ENCODE measurements at places on chromosomes 5 and 9.
A peak's percentile ranks its signal among the peaks of the same experiment; 100 is the strongest.

- DNase-seq: no peak
Observed at GRCh38 chr9:124551472-124552272, 44.5 kb upstream of the NR5A1 start.

DNA sequence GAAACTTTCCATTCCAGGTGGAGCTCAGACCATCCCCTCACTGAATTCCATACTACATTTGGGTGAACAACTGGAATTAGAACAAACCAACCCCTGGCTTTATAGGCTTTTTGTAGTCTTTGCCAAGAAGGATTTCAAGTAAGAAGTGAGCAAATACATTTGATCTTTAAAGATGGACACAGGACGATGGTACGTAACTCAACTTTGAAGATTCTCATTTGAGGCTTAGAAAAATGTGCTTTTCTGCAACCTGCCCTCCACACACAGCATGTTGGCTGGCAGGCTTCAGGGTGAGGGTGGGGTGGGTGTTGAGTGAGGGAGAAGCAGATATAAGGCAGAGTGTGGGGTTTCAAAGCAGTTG lies 175.8 kb downstream of the DCP2 start:
- no peak for DNase-seq

DNA sequence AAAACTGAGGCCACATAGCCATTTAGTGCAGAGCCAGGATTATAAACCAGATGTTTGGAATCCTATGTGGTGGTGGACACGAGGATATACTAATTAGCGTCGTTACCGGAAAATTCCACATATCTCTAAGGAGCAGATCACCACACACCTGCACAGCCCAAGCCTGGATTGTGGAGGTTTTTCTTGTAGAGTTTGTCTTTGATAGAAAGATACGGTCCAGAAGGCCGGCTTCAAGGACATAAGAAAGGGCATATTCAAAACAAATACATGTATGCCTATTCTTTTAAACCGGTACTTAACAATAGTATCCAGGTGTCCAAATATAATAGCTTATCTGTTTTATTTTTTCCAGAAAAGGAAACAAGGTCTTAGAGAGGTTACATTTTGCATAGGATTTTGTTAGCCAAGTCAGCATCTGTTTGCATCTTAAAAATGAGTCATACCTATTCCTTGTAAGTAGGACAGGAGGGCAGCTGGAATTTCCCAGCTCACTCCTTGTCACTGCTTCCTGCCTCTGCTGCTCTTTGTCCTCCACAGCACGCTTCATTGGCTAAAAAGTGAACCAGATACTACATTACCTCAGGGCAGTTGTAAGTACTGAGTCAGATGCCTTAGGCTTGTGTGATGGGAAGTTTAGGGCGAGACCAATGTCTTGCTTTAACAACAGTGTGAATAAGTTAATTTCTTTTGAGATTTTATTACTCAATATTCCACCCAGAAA lies 3.6 kb downstream of the TMC1 start:
- DNase-seq: no peak

DNA sequence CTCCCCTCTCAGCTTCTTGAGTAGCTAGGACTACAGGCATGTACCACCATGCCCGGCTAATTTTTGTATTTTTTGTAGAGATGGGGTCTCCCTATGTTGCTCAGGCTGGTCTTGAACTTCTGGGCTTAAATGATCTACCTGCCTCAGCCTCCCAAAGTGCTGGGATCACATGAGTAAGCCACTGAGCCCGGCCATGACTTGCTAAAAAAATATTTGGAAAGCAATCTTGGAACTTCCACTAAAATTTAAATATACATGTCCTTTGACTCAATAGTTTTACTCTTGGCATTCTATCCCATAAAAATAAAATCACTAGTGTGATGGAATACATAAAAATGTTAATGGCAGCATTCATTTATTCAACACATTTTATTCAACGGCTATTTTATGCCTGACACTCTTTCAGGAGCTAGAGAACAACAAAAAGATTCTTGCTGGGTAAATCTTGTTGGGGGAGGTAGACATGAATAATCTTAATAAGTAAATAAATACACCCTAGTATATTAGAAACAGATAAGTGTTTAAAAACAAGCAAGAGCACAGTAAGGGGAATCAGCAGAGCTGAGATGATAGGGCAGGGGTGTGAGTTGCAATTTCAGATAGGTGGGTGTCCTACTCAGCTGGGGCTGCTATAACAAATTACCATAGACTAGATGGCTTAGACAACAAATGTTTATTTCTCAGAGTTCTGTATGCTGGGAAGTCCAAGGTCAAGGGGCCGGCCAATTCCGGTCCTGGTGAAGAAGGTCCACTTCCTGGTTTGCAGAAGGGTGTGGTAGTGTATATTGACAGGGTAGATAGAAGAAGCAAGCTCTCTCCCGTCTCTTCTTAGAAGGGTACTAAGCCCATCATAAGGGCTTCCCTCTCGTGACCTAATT lies 50.7 kb downstream of the KCNV2 start:
- no peak for DNase-seq

- no peak for DNase-seq
Observed at GRCh38 chr5:175747539-175748060, 89.7 kb downstream of the HRH2 start.

GRCh38 chr5:124436294-124436693 lies 310.1 kb downstream of the ZNF608 start:
- DNase-seq: no peak

GRCh38 chr9:83622433-83622938 lies 457 bp upstream of the IDNK start:
- no peak for DNase-seq

DNA sequence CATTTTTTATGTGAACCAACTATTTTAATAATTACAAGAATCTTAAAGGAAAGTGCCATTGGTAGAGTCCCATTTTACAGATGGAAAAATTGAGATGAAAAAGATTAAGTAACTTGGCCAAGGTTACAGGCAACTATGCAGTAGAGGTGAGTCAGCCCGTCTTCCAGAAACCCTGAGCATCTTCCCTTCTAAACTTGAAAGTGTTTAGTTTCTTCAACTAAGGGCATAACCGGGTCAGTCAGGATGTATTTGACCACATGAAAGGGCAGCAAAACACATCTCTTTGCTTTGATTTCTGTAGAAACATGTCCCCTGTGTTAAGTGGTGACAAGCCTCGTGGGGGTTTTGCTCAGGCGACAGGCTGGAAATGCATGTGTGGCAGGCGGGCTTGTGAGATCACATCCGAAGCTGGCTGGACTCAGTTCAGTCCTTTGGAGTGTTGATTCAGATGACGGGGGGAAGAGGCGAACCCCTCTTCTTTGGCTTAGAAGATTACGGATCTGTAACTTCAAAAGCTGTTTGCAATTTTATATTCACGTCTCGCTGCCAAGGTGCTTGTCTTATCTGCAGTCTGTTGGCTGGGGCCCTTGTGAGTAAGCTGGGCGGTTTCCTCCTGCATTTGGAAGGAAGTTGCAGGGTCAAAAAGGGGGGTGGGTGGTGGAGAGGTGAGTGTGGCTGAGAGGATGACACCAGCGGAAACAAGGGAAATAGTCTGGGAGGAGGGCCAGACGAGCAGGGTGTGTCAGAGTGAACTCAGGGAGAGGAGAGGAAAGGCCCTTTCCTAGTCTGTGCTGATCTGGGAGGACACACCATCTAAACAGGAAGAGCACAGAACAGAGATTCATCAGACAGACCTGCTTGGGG lies 78.9 kb upstream of the RPS23 start:
- DNase-seq: peak; percentile 29

DNA sequence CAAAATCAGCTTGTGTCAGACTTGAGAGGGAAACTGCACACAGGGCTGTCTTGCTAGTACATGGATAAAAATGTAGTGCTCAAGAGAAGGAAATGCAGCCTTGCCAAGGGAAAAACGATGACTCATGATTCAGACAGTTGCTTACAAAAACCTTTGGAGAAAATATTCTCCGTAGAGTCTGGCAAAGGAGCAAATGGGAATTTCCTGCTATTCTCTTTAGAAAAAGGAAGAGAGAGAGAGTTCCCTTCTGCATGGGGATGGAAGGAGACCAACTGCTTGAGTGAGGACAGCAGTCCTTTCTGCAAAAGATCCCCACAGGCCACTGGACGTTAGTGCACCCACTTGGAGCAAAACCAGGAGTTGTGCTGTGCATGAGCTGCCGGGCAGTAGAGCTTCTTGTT lies 7.6 kb downstream of the IFNB1 start:
- DNase-seq: no peak

DNA sequence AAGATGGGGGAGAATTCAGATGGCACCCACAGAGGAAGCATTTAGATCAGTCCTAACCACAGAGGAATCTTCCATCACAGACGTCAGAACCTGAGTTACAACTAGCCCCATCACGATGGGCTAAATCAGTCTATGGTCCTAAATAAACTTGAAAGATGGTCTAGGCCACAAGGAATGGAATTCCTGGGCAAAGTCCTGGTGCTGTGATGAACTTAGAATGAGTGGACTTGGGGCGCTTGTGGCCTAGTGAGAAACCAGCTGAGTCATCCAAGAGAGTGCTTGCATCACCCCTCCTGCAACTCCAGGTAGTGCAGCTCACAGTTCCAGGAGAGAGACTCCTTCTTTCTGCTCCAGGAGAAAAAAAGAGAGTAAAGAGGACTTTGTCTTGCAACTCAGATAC lies 722.9 kb upstream of the RGMB start:
- DNase-seq: no peak

GRCh38 chr5:103410172-103410571 lies 151.6 kb downstream of the MACIR start:
- DNase-seq: no peak

DNA sequence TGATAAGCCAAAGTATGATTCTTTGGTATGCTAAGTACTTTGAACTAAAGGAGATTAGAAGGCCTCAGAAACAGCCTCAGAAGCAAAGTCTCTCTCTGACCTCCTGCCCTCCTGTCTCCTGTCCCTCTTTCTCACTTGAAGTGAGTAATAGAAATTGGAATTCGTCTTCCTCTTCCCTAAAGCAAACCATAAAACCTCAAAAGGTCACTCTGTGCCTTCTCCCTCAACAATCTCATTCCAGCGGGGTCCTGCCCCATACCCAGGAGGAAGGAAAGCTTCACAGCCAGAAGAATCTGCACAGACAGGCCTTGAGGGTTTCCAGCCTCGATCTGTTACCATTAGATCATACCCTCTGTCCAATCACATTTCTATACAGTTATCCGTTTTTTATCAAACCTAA lies 87.8 kb downstream of the HAPLN1 start:
- no peak for DNase-seq

GRCh38 chr5:163825661-163826060 lies 320.2 kb downstream of the MAT2B start:
- no peak for DNase-seq

GRCh38 chr5:18764161-18764560 lies 1129.9 kb downstream of the TAF11L14 start:
- DNase-seq: no peak

DNA sequence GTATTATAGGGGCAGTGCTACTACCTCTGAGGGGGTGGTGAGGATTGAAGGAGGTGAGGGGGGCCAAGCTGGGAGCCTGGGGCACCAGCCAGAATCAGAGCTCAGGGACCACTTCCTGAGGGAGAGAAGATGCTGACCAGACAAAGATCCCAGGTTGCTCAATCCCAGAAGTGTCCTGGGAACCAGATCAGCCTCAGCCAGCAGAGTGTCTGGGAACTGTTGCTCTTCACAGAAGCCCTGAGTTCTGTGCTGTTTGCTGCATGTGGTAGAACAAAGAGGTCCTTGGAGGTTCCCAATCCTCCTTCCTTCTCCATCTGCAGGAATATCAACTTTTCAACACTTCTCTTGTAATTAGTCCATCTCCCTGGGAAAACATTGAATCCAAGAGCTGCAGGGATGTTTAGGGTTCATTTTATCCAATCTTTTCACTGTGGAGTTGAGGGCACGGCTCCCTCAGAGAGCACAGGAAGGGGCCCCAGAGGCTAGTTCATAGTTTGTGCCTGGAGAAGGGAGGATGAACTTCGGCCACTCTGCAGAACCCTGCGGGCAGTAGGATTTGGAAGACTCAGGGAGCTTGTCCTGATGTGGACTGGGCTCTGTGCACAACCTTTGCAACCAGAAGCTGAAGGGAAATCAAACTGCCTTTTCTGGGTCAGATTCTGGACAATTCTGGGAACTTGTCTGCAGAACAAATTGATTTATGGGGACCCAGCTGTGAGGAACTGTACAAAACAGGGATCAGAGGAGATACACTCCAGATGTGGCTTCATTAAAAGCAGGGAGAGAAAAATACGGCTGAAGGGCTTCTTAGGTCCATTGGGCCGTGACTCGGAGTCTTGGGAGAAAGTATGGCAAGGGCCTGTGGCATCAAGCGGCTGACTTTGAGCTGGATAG lies 57.1 kb downstream of the GALNT12 start:
- DNase-seq: no peak

GRCh38 chr9:97364769-97365490 lies 47.0 kb upstream of the TDRD7 start:
- no peak for DNase-seq

DNA sequence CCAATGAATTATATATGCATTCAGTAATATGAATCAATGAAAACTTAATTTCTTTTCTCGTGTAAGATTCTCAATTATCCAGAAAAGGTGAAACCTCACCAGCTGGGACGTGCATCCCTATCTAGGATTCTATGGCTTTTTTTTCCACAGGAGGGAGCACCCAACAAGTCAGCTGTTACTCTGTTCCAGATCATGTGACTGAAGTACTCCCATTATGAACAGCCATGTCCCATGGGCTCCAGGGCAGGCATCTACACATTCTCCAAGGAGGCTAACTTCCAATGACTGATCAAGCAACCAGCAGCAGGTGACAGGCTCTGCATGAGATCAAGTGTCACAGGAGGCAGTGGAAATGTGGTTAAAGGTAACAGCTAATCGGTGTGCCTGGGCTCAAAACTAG lies 118.8 kb downstream of the ELAVL2 start:
- no peak for DNase-seq

DNA sequence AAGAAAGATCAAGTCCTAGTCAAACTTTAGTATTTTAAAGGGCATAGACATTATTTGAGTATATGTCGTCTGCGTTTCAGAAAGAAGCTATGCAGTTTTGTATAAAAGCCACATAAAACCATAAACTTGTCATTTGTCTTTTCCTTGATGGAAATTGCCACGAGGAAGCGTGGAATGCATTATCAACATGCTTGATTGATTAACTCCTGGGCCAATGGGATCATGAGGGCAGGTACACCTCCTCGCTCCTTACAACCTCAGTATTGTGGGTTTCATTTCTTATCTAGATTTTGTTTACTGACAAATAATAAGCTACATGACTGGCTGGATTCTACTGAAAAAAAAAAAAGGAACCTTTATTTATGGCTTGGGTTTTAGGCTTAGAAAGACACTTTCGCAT lies 122.5 kb upstream of the RFX3 start:
- DNase-seq: no peak

All from stimulated activated CD8-positive, alpha-beta memory T cell treated with anti-CD3 and anti-CD28 coated beads, Interleukin-4, amount 100 ng/mL, for 4 hours (primary cell).